AML-193 (cell line): ENCODE measurements at places on chromosomes 7 and 10.

DNA sequence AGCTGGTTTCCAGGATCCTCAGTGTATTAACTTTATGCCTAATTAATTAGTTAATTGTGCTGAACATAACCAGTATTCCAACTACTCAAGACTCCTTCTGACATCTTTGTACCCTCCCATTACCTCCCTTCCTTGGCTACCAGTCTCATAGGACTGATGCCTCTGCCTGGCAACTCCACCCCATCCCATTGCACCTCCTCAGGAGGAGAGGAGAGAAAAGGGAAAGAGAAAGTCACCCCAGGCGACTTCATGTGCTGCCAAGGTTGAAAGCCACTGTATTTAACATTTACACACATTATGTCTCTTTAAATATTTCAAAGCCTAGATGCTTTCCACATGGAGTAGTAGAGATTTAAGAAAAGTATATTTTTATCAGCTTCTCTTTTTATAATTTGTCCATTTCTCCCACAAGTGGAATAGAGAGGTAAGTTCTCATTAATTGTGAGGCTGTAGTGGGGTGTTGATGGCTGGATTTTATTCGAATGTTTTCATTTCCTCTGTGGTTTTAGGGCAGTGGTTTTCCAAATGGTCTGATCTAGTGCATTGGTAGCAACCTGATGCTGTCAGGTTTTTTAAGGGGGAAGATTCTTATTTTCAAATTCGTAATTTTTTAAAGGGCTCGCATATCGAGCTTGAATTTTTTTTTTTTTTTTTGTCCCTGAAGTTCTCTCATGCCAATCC is 148.0 kb downstream of the BICC1 start:
- no peak for DNase-seq

GRCh38 chr10:2145926-2146478 is 408.7 kb upstream of the ADARB2 start:
- DNase-seq: no peak

DNA sequence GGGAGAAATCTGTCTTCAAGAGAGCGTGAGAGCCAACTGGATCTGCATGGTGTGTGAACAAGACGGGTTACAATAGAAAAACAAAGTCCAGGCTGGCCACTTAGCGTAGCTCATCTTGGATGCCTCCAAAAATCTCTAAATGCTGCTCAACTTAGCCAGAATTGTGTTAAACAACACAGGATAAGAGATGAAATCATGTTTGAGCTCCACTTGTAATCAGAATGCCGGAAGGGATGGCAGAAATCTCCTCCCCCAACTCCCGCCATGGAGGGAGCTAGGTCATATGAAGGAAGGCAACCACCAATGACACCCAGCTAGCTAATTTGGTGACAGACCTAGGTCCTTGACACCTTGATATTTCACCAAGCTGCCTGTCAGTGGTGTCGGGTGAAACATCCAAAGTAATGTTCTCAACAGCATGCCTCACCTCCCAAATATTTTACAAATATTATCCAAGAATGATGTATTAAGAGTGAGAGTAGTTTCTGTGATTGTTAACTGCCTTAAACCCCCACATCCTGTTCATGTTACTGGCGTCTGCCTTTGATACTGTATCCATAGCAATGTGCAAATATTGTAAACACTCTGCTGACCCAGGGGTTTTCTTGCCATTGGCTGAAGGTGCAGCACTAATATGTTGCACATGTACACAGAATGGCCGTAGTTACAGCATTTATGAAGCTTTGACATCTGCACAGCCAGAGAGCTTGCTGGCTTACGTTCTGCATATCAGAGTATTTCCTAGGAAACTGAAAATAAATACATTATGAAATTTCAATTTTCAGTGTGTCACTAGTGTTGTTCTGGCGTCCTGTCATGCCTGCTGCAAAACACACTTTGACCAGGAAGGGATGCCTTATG is 25.8 kb downstream of the TMEM254 start:
- no peak for DNase-seq

DNA sequence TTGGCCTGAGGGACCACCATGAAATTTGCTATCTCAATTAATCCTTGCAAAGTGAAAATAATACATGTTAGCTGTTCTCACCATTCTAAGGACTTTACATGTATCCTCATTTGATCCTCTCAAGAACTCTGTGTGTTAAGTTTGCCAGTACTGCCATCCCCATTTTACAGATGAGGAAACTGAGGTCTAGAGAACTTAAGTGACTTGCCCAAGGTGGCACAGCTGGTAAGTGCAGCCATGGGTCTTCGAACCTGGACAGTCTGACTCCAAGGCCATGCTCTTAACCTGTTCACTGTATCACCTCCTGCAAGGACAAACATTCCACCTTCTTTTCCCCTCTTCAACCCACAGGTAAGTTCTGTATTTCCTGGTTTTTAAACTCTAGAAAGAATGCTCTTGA is 85.3 kb upstream of the NFE2L3 start:
- no peak for DNase-seq

DNA sequence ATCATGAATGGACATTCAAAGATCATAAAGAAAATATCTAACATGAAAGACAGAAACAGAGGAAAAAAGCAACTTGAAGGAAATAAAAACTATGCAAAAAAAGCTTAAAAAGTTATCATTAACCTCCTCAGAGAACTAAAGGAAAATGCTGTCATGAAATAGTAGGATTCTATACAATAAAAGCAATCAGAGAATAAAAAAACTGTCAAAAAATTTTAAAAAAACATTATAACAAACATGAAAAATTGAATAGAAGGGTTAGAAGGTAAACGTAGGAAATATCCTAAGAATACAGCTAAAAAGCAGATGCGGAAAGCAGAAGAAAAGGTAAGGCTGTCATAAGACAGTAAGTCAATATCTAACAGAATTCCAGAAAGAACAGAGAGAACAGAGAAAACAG is 44.8 kb downstream of the SGMS1 start:
- no peak for DNase-seq

DNA sequence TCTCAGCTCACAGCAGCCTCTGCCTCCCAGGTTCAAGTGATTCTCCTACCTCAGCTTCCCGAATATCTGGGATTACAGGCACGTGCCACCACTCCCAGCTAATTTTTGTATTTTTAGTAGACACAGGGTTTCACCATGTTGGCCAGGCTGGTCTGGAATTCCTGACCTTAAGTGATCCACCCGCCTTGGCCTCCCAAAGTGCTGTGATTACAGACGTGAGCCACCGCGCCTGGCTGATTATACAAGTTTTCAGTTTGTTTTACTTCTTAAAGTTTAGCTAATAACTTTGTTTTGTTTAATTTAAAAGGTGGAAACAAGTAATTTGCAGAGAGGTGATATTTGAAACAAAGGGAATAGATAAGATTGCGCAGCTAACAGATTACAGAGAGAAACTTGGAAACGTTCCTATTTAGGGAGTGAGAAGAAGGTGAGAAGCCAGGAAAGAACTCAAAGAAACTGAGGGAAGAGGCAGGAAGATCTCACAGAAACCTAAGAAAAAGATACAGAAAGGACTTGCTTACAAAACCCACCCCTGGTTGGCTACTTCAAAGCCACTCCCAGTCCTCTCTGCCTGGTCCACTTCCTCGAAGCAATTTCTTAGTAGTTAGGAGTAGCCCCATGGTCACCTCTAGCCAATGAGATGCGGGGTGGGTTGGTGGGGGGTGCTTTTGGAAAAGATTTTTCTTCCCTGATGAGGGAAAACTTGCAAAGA is 15.0 kb upstream of the PDLIM1 start:
- DNase-seq: no peak

DNA sequence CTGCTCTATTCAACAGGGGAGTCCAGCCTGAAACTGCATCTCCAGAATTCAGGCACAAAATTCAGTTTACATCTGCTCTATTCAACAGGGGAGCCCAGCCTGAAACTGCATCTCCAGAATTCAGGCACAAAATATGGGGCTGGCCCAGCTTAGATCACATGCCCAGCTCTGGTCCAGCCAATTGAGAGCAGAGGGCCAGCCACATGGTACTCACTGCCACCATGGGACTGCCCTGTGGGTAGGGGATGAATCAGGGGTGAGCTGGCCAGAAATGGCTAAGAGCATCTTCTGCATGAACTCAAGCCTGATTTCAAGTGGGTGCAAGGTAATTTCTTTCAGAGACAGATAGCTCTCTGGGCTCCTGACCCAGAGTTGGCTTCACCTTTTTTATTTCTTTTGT is 156.6 kb upstream of the LYZL2 start:
- no peak for DNase-seq

DNA sequence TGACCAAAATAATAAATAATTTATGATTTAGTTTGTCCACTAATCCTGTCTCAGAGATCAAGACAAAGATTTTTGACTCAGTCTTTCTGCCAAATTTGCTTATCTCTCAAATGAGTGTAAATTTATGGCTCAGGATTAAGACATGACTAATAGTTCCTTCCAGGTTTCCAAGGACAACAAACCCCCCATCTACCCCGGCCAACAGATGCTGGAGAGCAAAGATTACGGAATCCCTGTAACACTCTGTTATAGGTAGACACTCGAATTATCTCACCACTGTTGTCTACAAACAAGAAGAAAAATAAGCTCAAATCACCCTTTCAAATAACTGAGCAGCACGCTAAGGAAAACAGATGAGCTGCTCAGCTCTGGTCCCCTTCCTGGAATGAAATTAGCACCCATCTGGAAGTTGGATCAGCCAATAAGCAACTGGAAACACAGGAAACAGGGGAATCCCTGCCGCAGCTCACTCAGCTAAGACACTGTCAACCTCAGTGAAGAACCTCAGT is 56.8 kb upstream of the SVIL start:
- no peak for DNase-seq

- DNase-seq: peak; percentile 60
Observed at GRCh38 chr10:35635576-35635975, 6.5 kb downstream of the FZD8 start.

- no peak for DNase-seq
Observed at GRCh38 chr10:15817409-15818046, 42.8 kb downstream of the MINDY3 start.

- no peak for DNase-seq
Observed at GRCh38 chr10:132642732-132643008, 105.1 kb downstream of the INPP5A start.

DNA sequence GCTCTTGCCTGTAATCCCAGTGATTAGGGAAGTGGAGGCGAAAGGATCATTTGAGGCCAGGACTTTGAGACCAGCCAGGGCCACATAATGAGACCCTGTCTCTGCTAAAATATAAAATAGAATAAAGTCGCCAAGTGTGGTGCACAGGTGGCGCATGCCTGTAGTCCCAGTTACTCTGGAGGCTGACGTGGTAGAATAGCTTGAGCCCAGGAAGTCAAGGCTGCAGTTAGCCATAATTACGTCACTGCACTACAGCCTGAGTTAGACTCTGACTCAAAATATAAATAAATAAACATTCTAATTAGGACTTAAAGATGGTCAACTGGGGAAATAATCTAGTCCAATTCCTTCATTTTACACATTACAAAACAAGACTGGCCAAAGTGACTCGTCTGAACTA is 768 bp downstream of the CHCHD2 start:
- no peak for DNase-seq

- no peak for DNase-seq
Observed at GRCh38 chr7:103521937-103522336, 75.9 kb upstream of the SLC26A5 start.

- DNase-seq: no peak
Observed at GRCh38 chr10:29966269-29966668, 93.1 kb downstream of the JCAD start.

DNA sequence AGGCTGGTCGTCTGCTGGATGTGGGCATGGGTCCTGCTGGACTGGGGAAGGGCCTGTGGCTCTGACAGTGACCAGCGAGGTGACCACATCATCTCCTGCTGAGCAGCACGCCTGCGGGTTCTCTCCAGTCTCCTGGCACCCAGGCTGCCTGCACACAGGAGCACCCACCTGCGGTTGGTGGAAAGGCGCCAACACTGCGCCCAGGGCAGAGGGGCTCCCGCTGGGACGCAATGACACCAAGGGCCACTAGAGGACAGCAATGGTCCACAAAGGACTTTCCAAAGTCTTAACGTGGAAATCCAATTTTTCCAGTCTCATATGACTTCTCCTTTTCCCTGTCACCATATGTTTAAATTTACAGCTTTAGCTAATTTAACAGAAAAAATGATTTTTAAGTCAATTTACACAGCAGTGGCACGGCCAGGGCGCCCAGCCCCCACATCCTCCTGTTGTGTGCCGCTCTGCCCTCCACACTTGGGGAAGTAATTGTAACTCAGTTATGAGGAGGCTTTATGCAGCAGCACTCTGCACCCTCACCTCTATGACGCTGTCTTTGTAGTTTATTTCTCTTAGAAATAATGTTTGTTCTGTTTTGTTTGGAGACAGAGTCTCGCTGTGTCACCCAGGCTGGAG is 38.1 kb downstream of the CFAP46 start:
- peak; percentile 9 for DNase-seq

- DNase-seq: no peak
Observed at GRCh38 chr10:63637901-63638327, 116.7 kb downstream of the REEP3 start.

- no peak for DNase-seq
Observed at GRCh38 chr7:127413962-127414361, 21.5 kb upstream of the ZNF800 start.
